Sigmoid colon (tissue), 7 donors: ENCODE measurements at places on chromosomes 3 and 15.

DNA sequence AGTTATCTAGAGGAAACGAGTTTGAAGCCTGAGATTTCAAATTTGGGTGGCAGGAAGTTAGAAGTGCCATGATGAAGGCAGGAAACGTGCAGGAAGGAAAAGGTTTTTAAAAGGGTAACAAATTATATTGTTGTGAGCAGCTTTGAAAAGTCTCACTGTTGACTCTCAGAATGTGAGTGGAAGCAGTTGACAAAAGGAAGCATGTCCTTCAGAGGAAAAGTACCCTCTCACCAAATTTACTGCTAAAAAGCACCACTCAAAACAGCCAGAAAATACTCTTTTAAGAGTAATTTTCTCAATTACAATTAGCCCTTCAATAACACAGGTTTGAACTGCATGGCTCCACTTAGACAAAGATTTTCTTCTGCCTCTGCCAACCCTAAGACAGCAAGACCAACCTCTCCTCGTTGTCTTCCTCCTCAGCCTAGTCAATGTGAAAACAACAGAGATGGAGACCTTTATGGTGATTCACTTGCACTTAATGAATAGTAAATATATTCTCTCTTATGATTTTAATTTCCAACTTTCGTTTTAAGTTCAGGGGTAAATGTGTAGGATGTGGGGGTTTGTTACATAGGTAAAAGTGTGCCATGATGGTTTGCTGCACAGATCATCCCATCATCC is 117.1 kb upstream of the LIPC start:
- DNase-seq: no peak

DNA sequence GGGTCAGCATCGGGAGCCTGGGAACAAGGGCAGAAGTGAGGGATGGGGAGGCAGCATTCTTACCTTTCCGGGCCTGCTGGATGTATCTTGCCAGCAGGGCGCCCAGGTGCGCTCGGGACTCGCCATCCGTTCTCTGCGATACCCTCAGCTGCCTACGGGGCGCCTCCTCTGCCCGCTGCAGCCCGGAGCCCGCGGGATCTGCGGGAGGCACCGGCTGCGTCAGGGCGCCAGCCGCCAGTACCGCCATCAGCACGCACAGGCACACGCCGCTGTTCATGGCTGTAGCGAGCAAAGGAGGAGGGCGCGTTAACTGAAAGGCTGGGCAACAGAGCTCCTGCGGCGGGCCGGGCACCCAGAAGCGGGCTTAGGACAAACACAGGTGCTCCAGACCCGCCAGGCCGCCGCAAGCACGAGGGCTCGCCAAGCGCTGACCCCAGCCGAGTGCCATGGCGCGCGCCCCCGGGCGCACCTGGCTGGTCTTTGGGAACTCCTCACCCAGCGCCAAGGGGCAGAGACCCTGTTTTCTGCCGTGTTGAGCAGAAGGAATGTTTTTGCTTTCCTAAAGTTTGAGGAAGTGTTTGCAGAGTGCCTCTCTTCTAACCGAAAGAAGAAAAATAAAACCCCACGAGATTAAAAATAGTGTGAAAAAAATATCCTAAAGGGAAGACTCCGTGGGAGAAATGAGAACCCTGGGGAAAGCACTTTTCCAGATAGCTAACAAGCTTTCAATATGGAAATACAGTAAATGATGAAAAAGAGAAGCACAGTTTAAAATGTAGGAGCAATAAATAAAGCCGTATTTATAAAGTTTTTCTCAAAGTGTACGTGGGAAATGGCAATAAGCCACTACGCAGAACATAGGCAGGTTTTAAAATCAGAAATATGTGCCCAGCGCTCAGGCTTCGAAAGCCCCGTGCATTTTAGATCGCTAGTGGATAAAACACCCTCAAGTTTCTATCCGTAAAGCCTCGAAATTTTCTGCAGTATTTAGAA is 2.3 kb downstream of the CCK start:
- DNase-seq: no peak

- DNase-seq: peak; percentile 17
Measured at GRCh38 chr3:184429786-184430185, 49.9 kb downstream of the CHRD start.

DNA sequence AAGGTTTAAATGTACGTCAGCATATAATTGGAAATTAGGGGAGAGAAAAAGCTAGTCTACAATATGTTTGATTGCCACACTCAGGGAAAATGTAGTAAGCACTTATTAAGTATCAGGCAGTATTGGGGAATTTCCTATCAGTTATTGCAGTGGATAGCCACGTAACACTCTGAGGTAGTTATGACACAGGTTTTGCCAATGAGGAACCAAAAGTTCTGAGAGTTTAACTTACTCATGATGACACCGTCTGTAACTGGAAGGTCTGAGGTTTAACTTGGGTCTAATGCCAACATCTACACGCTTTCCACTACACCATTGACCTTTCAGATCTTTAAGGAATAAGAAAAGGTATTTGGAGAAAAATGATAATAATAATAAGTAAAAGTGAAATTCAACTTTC is 89.5 kb downstream of the ZMAT3 start:
- DNase-seq: no peak

DNA sequence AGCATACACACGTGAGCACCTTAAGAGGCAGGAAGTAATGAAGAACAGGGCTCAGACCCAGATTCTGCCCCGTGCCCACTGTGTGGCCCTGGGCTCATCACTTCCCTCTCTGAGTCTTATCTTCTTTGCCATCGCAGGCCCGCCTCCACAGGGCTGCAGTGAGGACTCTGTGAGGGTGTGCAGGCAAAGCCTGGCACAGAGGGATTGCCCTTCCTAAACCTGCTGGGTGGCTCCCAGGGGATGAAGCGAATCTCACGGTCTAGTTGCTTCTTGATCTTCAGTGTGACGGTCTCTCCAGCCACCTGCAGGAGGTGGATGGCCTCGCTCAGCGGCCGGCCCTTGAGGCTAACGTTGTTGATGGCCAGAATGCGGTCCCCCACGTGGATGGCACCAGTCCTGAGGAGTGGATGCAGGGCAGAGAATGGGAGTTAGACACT is 32.8 kb downstream of the GRIP2 start:
- DNase-seq: peak; percentile 57

DNA sequence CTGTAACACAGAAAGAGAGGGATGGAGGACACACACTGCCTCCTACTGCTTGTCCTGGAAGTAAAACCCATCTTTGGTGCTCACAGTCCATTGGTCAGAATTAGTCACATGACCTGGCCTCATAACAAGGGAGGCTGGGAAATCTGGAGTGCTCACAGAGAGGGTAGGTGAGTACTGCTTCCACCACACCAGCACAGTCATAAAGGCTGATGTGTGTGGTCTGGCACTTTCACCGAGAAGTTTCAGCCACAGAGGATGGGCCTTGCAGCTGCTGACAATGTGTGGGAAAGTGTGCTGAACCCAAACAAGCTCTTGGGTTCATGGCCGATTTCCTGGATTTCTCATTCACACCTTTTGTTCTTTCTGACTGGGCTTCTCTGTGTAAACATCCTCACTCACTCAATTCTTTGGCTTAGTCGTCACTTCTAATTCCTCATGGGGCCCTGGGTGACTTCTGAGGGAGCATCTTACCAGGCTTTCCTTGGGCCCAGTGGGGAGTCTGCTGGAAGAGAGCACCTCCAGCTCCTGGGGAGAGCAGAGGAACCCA is 100.7 kb downstream of the ASB7 start:
- DNase-seq: no peak

- no peak for DNase-seq
Measured at GRCh38 chr3:165464736-165465135, 268.6 kb upstream of the SLITRK3 start.

DNA sequence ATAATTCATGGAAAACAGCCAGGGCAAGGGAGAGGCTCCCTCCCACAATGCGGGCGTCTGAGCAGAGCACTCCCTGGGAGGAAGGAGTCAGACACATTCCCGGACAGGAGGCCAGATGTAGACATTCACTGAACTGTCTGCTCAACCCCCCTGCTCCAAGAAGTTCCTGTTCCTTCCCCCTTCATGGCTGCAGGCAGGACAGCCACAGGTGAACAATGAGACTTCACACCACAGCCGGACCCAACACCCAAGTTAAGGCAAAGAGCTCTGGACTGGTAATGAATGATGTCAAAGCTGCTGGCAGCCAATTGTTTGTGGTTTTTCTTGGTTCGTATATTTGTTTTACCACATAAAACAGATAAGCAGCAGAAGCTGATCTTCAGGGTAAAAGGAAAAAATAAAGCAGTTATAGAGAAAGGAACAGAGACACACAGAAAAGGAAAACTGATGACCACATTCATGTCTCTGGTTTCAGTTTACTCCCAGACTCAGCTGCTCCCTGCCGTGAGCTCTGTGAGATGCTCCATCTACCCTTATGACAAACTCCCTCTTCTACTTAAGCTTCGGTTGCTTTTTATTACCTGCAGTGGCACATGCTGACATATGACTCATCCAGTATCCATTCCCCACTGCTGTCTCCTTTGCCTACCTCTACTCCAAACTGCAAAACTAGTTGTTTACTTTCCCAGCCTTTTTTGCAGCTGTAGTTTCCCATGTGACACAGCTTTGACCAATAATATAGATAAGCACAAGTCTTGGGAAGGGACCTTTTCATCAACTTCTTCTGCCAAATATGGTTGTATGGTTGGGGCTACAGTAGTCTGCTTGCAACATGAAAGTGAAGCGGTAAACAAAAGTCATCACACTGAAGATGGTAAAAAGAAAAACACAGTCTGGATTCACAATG is 33.1 kb downstream of the DZIP1L start:
- DNase-seq: no peak

GRCh38 chr3:66490984-66491383 is 9.8 kb downstream of the LRIG1 start:
- no peak for DNase-seq

GRCh38 chr15:57865294-57865693 is 158.8 kb downstream of the POLR2M start:
- DNase-seq: no peak

GRCh38 chr3:7752005-7752404 is 749.6 kb upstream of the LMCD1 start:
- no peak for DNase-seq

DNA sequence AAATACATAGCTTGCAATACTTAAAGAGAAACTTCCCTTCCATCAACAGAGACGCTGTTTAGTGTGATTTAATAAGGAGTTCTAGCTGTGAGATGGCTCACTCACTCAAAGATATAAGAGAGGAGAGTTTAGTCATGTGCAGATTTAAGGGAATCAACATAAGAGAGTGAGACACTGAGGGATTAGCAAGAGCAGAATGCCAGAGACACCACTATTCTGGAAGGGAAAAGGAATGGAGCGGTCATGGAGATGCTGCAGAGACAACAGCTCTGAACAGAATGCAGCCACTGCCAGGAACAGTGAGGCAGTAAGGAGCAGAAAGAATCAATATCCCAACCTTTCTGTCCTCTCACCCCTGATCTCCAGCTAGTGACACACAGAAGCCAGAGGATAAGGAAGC is 248.8 kb downstream of the MBNL1 start:
- DNase-seq: no peak

DNA sequence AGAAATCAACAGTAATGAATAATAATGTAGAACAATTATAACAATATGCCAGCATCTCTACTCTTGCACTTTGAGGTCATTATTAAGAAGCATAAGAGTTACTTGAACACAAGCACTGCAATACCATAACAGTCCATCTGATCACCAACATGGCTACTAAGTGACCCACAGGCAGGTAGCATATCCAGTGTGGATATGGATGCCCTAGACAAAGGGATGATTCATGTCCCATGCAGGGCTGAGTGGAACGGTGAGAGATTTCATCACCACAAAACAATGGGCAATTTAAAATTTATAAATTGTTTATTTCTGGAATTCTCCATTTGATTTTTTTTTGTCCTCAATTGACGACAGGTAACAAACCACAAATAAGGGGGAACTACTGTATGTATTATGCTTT is 107.7 kb upstream of the TSC22D2 start:
- no peak for DNase-seq

DNA sequence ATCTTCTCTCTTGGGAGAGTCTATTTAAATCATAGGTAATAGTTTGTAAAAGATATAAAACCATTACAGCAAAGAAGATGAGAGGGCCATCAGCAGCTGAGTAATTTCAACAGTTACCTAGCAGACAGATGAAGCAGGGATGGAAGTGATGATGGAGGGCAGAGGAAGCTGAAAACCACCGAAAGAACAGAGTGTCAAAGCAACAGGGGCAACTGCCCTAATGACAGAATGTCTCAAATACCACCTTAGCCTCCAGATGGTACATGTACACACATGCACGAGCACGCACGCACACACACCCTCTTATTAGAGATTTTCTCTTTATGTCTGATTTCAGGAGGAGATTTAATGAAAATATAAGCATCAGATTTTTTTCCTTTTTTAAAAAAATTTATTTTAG is 64.5 kb downstream of the NEDD4 start:
- DNase-seq: no peak

GRCh38 chr3:21564531-21564930 is 186.5 kb downstream of the ZNF385D start:
- DNase-seq: no peak

DNA sequence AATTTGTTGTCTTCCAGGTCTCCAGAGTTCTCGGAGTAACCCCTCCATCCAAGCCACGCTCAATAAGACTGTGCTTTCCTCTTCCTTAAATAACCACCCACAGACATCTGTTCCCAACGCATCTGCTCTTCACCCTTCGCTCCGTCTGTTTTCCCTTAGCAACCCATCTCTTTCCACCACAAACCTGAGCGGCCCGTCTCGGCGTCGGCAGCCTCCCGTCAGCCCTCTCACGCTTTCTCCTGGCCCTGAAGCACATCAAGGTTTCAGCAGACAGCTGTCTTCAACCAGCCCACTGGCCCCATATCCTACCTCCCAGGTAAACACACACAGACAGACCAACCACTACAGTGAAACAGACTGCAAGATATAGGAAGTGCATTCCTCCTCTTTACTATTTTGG is 87.9 kb upstream of the BLM start:
- no peak for DNase-seq

DNA sequence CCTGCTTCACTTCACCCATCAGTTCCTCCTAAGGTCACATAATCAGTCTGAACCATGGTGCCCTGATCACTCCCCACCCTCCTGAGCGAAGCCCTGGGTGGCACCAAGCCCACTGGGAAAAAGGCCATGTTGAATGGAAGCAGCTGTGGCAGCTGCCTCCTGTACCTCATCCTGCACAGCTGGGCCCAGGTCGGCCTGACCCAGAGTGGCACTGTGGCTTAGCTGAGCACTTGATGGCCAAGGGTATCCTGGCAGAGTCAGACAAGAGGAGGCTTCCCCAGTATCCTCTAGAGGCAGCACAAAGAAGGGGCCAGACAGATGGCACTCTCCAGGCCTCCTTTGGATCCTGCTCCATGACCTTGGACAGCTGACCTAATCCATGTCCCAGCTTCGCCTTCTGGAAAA is 68.4 kb downstream of the TLE3 start:
- peak; percentile 55 for DNase-seq

- DNase-seq: no peak
Measured at GRCh38 chr3:158977497-158977896, 175.6 kb downstream of the MFSD1 start.

GRCh38 chr15:68209735-68210408 is 4.7 kb upstream of the CALML4 start:
- peak; percentile 62 for DNase-seq
